ENCODE measurements at places on chromosomes 1 and 21.

DNA sequence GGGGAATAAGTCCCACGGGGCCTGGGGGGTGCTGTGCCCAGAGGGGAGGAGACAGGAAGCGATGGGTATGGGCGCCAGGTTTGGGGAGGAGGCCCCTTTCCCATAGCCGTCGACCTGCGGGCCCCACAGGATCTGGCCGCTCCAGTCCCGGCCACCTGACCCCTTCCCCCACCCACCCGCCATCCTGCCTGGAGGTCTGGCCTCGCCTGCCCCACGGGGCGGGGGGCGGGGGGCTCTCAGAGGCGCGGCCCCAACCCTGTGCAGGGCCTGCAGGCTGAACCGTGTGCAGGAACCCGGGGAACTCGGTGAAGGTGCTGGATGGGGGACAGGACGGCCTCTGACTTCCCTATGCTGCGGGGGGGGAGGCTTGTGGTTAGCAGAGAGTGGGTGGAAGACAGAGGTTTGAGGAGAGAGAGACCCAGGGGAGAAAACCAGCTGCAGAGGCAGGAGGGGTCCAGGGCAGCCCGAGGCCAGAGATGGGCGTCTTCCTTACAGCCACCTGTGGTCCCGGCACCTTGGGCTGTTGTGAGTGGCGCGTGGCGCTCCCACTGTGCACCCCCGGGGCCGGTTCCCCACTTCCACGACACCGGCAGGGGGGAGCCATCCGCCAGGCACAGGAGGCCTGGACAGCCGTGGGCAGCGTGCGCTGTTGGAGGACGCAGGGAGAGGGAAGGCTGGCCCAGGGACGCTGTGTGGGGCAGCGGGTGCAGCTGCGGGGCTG, 2.5 kb upstream of the TNFRSF18 start:
- DNase-seq, result peak; percentile 64

GRCh38 chr21:25938658-25939395, 204.1 kb downstream of the GABPA start:
- DNase-seq, result no peak

- no peak for DNase-seq
Measured at GRCh38 chr1:247456021-247456420, 1.9 kb downstream of the OR2B11 start.

DNA sequence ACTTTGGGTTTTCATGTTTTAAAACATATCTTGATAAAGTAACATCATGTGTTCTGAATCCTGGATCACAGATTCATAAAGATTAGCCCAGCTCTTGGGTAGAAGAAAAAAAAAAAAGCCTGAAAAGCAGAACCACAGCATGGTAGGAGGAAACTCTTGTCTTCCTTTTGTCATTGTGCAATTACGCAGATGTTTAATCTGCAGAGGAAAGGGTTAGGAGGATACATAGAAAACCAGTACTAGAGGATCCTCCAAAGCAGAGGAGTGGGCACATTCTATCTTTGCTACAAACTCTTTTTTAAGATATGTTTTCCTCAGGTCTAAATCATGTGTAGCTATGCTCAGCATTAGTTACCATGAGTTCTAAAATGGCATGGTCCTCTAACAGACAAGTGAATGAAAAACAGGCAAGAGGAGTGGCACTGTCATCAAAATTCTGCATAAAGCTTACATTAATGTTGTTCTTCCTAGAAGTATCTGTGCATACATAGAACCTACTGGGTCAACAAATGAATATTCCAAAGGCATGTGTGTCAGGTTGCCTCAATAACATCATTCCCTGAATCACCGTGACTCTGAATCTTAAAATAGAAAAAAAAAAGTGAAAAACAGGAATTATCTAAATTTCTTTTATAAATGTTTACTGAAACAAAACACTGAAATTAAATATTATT, 107.0 kb downstream of the NME7 start:
- no peak for DNase-seq

- no peak for DNase-seq
Measured at GRCh38 chr1:180424848-180425457, 77.4 kb downstream of the ACBD6 start.

DNA sequence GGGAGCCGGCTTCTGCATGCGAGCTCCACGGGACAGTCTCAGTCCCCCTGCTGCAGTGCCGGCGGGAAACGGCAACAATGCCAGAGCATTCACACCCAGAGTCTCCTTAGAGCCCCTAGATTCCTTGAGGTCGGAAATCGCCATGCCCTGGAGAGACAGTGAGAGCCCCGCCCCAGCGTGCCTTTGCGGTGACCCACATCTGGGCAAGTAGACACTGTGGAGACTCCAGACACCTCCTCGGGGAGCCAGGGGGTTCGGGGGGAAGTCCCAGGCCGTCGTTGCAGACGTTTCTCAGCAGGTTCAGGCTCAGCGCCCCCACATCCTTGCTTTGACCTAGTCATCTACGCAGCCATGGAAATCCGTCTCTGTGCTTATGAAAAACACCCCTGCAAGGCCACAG, 81.3 kb upstream of the ARHGEF16 start:
- no peak for DNase-seq

- no peak for DNase-seq
Measured at GRCh38 chr1:8343464-8344001, 25.6 kb downstream of the SLC45A1 start.

DNA sequence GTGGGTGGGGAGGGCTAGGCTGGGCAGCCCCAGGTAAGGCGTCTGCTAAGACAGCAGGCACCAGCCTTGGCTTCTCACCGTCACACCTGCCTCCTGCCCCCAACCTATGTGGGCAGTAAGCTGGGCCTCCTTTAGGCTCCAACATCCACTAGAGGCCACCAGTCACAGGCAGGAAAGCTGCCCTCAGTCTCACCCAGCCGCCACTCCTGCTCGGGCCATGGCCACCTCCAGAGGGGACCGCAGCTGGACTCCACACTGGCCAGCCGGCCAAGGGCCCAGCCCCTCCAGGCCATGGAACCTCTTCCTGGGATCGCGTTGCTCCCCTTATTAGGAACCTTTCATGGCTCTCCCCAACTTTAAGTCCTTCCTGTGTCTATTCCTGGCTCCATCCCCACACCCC, 74.5 kb downstream of the MRPL37 start:
- DNase-seq, result no peak

GRCh38 chr1:209810783-209811182, 4.8 kb upstream of the IRF6 start:
- no peak for DNase-seq

GRCh38 chr1:101293461-101294051, 56.7 kb downstream of the S1PR1 start:
- peak; percentile 37 for DNase-seq

DNA sequence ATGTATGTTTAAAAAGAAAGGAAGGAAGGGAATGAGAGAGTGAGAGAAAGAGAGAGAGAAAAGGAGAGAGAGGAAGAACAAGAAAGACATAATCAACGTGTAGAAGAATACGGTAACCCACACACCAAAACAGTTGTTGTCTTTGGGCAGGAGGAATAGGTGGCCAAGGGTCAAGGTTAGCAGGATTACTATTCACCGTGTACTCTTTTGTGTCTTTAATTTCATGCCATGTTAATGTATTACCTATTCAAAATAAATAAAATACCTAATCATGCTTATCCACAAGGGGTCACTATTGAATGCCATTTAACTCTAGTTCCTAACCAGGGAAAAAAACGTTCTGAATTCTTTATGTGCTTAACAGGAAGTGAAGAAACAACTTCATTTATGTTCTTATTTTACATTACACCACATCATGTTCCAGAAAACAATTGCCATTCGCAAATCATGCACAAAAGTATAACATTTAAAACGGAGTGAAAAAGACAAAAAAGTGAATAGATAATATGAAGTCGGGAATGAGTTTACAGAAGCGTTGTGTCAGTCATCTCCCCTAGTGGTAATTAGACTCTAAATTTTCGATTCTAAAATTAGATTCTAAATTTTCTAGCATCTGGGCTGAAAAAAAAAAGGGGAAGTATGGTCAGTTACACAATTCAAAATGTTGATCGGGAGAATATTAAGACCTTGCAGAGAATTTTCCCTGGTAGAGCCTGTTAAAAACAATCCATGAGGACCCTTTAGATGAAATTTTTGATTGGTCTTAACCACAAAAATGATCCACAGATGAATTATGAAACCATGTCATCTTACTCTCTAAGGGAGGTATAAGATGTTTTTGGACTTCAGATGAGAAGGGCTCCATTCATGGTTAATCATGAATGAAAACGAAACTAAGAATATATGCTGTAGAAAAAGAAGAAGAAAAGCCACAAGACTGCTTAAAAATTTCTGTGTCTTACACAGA, 700 bp upstream of the KMO start:
- DNase-seq, result no peak

- DNase-seq, result no peak
Measured at GRCh38 chr1:78743626-78744025, 94.0 kb downstream of the IFI44 start.

- DNase-seq, result no peak
Measured at GRCh38 chr1:92859400-92860039, 27.7 kb downstream of the RPL5 start.

DNA sequence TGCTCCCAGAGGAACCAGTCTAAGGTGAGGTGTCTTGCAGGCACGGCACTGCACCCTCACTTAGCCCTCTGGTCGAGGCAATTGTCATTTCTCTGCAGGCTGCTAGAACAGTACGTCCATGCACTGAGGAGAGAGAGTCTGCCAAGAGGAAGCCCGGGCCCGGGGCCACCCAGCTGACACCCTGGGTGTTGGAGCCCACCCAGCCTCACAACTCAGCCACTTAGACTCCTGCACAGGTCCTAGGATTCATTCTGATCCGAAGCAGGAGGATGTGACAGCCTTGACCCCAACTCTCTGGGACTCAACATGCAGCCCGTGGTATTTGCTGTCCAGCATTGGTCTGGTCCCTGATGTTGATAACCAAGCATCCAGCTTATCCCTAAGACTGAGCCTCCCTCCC, 111.9 kb downstream of the ADSS2 start:
- no peak for DNase-seq

DNA sequence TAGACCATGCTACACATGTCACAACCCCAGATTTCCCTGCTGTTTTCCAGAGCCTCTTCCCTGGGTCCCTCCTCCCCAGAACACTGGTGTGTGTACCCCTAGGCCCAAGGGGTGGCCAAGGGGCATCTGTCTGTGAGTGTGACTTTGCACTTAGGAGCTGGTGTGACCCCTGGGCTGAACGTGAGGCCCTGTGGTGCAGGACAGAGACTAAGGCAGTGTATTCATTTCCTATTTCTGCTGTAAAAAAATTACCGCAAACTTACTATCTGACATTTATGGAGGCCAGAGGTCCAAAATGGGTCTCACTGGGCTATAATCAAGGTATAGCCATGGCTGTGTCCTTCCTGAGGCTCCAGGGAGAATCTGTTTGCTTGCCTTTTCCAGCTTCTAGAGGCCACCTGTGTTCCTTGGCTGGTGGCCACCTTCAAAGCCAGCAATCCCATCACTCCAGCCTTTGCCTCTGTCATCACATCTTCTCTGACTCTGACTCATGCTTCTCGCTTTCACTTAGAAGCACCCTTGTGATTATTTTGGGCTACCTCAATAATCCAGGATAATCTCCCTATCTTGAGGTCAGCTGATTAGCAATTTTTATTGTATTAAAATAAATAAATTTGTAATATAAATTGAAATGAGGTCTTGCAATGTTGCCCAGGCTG, 24.0 kb upstream of the ELOA start:
- no peak for DNase-seq

DNA sequence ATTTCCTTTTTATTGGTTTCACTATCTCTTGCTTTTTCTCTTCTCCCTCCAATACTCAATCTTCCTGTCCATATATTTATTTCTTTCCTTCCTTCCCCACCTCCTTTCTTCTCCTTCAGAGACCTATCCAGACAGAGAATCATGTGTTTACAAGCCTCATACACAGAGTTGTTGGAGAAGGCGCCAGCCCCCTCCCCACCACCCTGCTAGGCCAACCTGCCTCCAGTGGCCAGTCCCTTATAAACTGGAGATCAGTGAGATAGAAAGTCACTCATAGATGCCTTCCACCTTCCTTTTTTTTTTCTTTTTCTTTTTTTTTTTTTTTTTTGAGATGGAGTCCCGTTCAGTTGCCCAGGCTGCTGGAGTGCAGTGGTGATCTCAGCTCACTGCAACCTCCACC, 53.3 kb downstream of the CD247 start:
- no peak for DNase-seq

DNA sequence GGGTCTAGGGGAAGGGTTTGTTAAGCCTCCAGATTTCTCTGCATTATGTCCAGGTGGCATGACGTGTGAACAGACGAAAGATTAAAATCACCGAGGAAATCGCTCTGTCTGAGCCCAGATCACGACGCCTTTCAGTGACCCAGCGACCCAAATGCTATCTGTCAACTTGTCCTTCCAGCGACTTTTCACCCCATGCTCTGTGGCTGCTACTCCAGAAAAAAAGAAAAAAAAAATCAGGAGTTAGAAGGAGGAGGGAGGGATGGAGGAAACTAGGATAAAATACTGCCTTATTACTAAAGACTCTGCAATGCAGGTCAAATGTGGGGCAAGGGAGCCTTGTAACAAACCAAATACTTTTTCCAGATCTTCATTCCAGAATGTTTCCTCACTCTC, 352.0 kb downstream of the NUF2 start:
- no peak for DNase-seq

Data from stimulated activated CD4-positive, alpha-beta T cell treated with anti-CD3 and anti-CD28 coated beads, Interleukin-4, amount 100 ng/mL, for 1 hour (primary cell).